NCI-H2081 treated with DMSO at 0.1 percent for 48 hours (cell line): ENCODE measurements at places on chromosomes 11 and 22.

- DNase-seq = no peak
Observed at GRCh38 chr11:11813288-11813962, 28.3 kb upstream of the USP47 start.

DNA sequence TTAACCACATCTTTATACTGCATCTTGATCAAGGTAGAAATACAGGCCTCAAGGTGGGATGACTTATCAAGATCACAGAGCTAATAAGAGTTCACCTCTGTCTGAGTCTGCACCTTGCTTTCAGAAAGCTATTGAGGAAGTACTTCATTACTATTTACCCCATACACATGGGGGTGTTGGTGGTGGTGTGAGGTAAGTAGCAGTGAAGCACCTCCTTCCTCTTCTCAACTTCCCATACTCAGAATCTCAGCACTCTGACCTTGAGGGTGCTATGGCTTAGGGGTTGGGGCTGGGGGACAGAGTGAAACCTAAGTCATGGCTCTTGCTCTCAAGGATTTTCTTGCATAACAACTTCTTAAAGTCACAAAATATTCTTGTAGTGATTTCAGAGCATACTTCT lies 56.9 kb downstream of the ME3 start:
- no peak for DNase-seq

DNA sequence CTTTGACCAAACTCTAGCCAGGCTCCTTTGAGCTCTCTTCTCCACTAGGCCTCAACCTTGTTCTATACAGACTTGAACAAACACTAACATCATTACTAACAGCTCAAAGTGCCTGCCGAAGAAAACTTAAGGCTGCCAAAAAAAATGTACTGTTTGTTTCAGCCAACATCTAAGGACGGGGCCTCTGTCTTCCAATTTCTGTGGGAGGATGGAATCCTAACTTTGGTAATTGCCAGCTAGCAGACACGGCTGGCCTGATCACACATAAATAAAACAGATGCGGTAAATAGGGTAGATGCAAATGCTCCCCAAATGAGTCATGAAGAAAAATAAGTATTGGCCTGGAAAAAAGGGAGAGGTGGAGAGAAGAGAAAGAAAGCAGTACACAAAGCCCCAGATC lies 394.3 kb downstream of the TMEM135 start:
- no peak for DNase-seq

- no peak for DNase-seq
Observed at GRCh38 chr11:114836161-114836560, 157.8 kb downstream of the NXPE2 start.

GRCh38 chr11:45181889-45182550 lies 35.6 kb downstream of the PRDM11 start:
- no peak for DNase-seq

DNA sequence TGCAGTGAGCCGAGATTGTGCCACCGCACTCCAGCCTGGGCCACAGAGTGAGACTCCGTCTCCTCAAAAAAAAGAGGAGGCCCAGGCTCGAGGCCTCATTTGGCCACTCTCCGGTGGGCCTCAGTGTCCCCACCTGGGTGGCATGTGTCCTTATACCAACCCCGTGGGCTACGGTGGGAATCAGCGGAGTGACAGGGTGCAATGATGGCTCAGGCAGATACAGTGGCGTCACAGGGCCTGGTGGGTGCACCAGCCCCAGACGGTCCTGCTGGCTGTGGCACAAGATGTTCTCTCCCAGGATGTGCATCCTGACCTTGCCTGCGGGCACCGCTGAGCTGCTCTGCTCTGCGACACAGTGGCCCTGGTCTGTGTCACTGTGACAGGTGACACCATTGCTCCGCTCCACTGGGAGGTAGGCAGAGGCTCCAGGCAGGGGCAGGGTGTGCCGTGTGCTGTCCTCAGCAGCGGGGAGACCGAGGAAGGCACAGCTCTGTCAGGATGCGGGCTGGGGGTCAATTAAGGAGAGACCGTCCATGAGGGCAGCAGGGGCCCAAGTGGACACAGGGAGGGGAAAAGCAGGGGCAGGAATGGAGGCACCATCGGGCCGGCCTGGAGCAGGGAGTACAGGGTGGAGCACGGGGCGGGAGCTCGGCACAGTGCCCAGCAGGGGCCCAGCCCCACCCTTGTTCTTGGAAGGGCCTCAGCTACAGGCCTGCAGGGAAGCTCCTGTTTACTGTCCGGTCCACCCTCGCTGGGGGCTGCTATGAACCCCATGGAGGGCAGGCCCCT lies 21.7 kb upstream of the TH start:
- no peak for DNase-seq

GRCh38 chr11:77233011-77233410 lies 68.5 kb downstream of the GDPD4 start:
- DNase-seq = no peak

GRCh38 chr11:26420331-26420730 lies 88.4 kb downstream of the ANO3 start:
- DNase-seq = no peak

DNA sequence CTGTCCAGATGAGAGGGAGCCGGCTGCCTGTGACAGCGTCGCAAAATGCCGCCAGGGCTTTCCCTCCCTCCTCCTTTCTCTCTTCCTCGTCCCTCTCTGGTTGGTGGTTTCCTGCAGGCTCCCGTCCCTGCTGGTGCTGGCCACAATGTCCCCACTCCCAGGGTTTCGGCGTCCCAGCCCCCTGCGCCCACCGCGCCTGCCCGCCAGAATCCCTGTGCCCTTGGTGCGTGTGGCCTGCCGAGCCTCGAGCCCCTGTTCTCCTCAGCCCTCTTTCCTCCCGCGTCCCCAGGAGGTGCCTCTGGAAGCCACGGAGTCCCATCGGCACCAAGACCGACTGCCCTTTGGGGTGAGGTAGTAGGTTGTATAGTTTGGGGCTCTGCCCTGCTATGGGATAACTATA lies 37.9 kb upstream of the PPARA start:
- no peak for DNase-seq
